Astrocyte (in vitro differentiated cells and primary cell): ENCODE measurements at places on chromosomes 1 and 21.

GRCh38 chr1:44305962-44306422 is 49.1 kb downstream of the ERI3 start:
- DNase-seq = no peak

DNA sequence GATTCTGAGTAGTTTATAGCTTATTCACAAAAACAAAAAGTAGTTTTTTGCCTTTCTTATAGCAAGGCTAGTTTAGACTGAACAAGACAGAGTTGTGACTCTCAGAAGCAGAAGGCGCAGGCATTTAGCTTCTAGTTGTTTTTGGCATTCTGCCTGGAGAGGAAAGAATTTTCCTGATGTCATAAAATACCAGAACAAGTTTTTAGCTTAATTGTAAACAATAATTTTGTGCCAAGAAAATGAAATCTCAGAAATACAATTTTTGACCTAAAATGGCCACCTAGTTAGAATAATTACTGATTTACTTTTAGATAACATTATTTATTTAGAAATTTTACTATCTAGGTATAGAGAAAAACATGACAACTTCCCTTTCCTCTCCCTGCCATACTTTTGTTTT is 1.0 kb downstream of the DNAJB4 start:
- peak; percentile 88 for DNase-seq

DNA sequence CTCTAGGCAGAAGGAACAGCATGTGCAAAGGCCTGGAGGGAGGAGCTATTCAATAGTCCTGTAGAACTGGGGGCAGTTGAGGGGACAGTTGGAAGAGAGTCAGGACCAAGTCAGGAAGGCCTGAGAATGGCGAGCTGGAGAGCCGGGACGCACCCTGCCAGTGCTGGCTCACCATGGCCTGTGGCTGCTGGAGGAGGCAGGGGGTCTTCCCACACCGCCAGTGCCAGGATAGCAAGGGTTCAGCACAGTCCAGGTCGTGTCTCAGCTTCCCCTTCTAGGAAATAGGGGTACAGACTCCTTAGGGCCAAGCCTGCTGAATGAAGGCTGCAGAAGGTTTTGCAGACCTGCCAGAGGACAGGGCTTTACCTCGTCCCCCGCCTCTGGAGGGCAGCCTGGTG is 7.3 kb downstream of the PODN start:
- DNase-seq = no peak

- DNase-seq = no peak
These were observed 56.3 kb downstream of the WNT9A start for GRCh38 chr1:227891223-227891954.

- no peak for DNase-seq
These were observed 61.6 kb downstream of the OPTC start for GRCh38 chr1:203555511-203556046.

- peak; percentile 68 for DNase-seq
These were observed 13.7 kb downstream of the LGR6 start for GRCh38 chr1:202207292-202207691.

DNA sequence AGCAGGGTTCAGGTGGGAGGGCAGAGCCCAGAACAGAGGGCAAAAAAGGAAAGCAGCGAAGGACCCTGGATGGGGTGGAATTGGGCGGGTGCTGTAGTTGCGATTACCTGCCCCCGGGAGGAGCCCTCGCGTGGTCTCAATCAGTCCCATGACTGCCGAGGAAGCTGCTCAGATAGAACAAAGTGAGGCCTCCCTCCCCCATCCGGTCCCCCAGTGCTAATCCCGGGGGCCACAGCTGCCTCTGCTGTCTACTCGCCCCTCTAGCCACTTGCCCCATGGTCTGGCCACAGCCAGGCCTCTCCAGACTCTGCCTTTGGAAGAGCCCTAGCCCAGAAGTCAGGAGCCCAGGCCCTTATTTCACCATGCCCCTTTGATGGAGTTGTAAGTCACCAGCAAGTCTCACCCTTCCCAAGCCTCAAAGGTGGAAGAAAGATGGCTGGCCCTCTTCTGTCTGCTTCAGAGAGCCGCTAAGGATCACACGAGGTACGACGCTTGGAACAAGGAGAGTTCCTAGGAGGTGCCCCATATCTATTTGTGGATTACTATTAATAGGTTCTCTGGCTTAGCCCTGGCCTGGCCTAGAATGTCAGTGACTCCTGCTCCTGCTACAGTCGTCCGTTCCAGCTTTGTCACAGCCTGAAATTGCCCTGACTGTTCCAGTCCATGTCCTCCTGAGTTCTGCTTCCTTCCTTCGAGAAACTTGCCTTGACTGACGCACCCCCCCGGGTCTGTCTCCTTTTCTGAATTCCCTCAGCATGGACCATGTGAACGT is 16.4 kb downstream of the ECHDC2 start:
- DNase-seq = no peak

DNA sequence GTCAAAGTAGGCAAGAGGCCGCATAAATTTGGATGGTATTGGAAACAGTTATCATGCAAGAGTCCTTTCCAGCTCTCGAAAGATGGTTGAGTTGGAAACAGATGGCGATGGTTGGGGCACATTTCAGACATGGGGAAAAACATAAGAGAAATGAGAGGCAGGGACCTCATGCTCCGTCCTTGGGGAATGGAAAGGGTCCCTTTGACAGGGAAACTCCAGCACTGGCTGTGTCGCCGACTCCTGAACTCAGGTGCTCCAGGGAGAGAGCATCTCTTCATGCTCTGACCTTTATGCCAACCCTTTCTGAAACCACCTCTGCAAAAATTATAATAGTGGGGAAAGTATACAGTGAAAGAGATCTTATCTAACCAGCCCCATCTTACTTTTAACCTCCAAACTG is 36.8 kb upstream of the COL6A2 start:
- DNase-seq = no peak

DNA sequence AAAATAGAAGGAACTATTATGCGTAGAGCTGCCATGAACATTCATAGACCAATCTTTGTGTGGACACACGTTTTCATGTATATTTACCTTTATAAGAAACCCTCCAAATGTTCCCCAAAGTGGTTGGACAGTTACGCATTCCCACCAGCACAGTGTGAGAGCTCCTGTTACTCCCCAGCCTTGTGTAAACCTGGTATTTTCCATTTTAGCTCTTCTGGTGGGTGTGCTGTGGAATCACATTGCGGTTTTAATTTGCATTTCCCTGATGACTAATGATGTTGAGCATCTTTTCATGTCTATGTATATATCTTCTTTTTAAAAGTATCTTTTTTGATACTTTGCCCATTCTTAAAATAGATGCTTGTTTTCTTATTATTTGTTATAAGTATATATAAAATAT is 3.2 kb upstream of the UBASH3A start:
- peak; percentile 65 for DNase-seq

GRCh38 chr21:40760821-40761220 is 86.1 kb downstream of the DSCAM start:
- DNase-seq = peak; percentile 10

GRCh38 chr1:187338762-187339412 is 510.1 kb downstream of the PLA2G4A start:
- DNase-seq = no peak

- peak; percentile 5 for DNase-seq
These were observed 218.9 kb downstream of the CRB1 start for GRCh38 chr1:197486946-197487345.

- DNase-seq = no peak
These were observed 117.6 kb downstream of the LEPR start for GRCh38 chr1:65538086-65538485.

DNA sequence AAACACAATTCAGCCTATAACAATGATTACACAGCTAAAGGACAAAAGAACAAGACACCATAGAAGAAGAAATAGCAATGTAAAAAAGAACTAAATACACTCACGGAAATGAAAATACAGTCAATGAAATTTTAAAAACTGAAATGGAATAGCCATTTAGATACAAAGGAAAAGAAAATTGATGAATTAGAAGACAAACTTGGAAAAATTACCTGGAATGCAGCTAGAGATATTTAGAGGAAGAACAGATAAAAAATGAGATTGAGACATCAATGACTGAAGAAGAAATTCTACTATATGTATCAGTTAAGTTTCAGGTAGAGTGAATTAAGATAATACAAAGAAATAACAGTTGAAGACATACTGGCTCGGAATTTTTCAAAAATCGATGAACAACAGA is 430.4 kb upstream of the NR5A2 start:
- DNase-seq = no peak

GRCh38 chr1:219090607-219091006 is 83.1 kb upstream of the LYPLAL1 start:
- DNase-seq = no peak

DNA sequence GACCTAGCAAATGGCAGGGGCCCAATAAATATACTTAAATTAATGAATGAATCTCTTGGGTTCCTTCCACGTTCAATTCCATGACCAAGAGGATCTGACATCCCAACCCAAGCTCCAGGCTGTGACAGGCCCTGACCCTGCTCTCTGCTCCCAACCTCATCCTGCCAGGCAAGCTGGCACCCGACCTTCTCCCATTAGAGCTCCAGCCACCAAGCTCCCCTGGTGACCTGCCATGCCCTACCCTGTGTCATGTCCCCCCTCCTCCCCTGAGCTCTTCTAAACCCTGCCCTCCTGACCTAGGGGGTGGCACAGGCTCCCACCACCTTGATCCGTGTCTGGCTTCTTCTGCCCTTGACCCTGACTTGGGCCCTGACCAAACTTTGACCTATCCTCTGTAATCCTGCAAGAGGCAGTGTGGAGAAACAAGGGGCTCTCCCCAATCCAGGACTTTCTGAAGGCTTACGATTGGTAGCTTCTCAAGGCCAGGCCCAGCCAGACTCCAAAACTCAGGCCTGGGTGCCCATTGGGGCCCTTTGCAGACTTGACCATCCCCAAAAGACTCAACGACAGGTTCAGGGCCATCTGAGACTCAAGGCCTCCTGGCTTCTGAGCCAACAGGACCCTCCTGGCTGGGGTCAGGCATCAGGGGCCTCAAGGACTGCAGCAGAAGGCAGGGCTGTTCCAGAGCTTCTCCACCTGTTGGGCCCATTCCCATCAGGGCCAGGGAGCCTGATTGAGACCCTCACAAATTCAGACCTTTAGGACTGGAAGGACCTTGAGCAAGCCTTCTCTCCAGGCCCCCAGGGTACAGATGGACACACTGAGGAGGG is 249.0 kb downstream of the PTPRU start:
- DNase-seq = no peak

- DNase-seq = no peak
These were observed 251.5 kb downstream of the BACH1 start for GRCh38 chr21:29550205-29550604.

- no peak for DNase-seq
These were observed 130.2 kb downstream of the CHRM3 start for GRCh38 chr1:239516579-239516978.

GRCh38 chr21:14318578-14318977 is 64.4 kb downstream of the HSPA13 start:
- DNase-seq = no peak

DNA sequence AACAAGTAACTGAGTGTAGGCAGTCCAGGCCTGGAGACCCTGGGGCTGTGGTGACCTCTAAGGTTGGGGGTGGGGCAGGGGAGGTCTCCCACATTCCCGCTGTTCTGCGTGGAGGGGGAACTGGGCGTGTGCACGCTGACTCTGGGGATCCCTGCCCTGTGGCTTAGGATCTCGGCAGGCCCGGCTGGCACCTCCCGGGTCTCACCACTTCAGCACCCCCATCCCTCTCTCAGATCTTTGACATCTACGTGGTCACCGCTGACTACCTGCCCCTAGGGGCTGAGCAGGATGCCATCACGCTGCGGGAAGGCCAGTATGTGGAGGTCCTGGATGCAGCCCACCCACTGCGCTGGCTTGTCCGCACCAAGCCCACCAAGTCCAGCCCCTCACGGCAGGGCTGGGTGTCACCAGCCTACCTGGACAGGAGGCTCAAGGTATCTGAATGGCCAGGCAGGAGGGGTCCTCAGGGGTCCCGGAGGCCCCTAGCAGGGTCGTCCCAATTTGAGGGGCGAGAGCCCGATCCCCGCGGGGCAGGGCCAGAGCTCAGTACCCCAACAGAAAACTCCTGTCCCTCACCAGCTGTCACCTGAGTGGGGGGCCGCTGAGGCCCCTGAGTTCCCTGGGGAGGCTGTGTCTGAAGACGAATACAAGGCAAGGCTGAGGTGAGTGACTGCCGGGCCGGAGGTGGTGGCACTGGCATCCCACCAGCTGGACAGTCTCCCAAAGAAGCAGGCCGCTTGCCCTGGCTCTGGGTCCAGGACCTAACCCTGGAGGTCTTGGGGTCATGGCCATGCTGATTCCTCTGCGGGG is 68.7 kb downstream of the TRIM11 start:
- no peak for DNase-seq

DNA sequence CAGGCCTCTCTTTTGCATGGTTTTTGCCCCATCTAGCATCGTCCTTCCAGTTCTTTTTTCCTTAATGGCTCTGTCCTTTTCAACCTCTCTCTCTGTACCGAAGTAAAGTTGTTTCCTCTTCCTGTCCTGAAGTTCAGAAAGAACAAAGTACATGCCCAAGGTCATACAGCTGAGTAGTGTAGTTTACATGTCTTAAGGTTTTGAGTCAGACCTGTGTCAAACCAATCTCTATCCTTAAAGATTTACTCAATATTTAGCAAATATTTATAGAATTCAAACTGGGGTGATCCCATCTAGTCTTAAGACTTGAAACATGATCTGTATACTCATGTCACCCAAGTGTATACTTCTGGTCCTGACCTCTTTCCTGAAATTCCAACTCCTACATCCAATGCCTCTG is 118.7 kb upstream of the SGIP1 start:
- DNase-seq = no peak

- DNase-seq = peak; percentile 90
These were observed 403.6 kb downstream of the PTPRU start for GRCh38 chr1:29639741-29640427.

GRCh38 chr1:24951337-24951736 is 21.3 kb upstream of the RUNX3 start:
- DNase-seq = no peak

- no peak for DNase-seq
These were observed 239.7 kb downstream of the ATG4C start for GRCh38 chr1:63023637-63024036.

- DNase-seq = peak; percentile 27
These were observed 13.7 kb downstream of the KIAA1614 start for GRCh38 chr1:180926164-180926981.

DNA sequence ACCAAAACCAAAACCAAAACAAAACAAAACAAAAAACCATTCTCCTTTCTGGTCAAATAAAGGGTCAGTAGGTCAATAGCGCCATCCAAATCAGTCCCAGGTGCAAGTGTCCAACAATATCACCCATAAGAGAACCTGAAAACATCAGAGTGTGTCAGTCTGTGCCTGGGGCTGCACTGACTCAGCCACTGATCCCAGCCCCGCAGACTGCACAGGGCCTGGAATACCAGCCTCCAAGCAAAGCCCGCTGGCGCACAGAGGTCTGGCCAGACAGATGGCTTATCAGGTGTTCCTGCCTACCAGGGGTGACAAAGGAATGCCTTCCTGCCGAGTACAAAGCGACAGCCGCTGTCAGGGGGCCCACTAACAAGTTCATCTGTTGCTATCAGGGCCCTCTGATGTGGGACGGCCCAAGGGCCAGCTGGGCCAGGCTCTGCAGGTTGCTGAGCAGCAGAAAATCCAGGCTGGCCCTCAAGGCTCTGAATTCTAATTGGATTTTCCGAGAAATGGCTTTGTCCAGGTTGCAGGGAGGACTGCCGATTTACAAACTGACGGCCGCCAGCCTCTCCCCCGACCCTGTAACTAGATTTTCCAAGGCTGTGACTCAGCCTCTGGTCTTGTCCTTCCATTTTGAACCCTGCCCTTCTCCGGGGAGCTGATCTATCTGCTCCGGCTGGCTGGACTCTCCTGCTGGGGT is 13.7 kb upstream of the TMEM51 start:
- DNase-seq = peak; percentile 42
